ENCODE measurements at places on chromosomes 2 and 18. TPM values are rescaled to one million over a fixed set of nuclear protein-coding genes. Genes with fewer than 3 reads are reported as not detected.
A peak's percentile ranks its signal among the peaks of the same experiment; 100 is the strongest.

DNA sequence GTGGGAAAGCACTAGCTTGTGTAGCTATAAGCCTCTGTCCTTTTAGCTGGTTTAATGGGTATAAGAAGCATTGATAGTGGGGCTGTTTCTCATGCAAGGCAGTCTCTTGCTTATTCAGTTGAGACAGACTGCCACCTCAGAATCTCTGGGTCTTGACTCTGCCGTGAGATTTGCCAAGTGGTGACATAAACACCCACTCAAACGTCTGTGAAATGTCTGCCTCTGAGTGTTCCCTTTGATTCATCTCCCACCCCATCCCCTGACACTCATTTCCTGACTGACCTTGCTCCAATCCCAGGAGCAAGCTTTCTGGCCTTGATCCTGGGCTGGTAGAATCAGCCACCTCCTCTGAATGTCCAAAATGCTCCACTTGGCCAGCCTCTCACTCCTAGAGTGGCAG, 141.9 kb upstream of the RBMS1 start:
- DNase-seq = no peak

- DNase-seq = peak; percentile 64
Observed at GRCh38 chr2:217981084-217981730, 21.6 kb downstream of the TNS1 start.

CCDC102B gene
- 30.9 TPM for total RNA-seq

DNA sequence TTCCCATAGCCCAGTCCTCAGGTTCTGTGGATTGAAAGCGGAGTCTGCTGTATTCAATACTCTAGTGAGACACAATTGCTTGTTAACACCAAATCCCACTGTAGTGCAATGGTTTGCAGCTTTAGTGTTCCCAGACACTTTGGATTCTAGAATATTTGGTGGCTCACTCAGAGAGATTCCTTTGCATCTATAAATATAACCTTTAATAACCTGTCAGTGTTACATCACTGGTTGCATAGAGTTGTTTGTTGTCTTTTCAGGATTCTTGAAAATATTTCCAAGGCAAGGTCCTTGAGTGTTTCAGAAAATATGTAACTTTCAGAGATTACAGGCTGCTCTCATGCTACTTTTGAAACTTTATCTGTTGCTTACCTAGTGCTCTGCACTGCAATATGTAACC, 157.5 kb downstream of the ZEB2 start:
- DNase-seq = no peak

GRCh38 chr2:191169456-191170300, 18.9 kb upstream of the STAT4 start:
- DNase-seq = no peak

OTOF gene
- total RNA-seq = 10.6 TPM

GRCh38 chr18:35050705-35051195, 9.5 kb downstream of the MAPRE2 start:
- DNase-seq = no peak

C18orf54 gene
- 4.4 TPM for total RNA-seq

GRCh38 chr2:59301466-59302402, 1060.6 kb upstream of the FANCL start:
- peak; percentile 93 for DNase-seq

DNA sequence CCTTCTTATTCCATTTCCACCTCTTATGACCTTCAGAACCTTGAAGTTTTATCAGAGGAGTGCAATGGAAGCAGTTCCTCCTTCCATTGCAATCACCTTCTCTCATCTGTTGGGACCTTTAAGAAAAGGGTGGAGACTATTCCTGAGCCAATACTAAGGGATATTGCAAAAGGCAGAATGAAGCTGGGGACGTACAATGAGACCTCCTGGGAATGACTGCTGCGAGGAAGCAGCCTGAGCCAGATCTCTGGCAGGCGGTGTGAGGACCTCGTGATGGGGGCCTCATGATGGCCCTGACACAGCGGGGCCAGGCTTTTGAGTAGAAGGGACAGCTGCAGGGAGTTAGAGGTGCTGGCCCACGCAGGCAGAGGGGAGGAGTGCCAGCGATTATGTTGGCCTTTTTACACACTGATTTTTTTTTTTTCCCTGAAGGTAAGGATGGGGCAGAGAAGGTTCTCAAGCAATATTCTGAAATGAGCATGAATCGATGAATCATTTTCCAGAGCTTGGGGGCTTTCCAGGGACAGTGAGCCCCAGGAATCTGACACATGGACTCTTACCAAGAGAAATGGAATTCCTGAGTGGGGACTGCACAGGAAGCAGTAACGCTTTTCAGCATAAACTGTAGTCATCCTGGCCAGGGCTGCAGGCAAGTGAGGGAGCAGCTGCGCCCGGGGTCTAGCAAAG, 40.0 kb upstream of the LAPTM4A start:
- DNase-seq = peak; percentile 97

DES gene
- 2,854 TPM for total RNA-seq

SP140 gene
- 0.22 TPM for total RNA-seq

DNA sequence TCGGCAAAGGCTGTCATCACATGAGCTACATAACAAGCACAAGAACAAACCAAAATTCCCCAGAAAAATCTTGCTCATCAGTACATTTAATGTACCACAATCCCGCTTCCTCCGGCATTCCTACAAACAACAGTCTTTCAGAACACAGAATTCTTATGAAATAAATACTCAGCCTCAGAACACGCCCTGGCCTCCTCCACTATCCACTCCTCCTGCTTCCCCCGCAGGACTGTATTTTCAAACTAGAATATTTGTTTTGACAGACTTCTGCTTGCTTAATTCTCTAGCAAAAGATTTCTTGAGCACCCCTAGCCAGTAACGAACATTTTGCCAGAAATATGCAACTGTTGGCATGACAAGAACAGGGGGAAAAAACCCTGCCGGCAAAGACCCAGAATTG, 131.2 kb downstream of the THADA start:
- DNase-seq = peak; percentile 30

IL1R1 gene
- 7.5 TPM for total RNA-seq

DNA sequence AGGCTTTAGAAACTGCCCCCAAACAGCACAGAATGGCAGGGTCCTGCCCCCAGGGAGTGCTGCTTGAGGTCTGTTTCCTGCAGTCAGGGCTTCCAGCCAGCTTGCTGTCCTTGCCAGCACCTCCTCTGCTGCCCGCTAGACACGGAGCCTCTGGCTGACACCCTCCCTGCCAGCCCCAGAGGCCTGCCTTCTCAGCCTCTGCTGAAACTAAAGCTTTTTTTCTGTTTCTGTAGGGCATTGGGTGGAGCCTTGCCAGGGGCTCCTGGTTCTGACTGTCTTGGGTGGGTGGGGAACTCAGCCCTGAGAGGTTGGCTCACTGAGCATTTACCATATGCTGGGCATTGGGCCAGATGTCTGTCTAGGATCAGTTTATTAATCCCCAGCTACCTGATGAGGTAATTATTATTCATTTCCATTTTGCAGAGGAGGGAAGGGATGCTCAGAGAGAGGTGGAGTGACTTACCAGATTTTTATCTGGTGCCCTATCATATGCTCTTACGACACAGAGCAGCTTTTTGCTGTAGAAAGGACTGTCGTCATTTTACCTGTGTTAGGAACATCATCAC, 35.4 kb downstream of the INPP4A start:
- peak; percentile 50 for DNase-seq

PDCL3 gene
- 17.8 TPM for total RNA-seq

Data from muscle of leg (tissue), 16 donors.